Cardiac muscle cell (in vitro differentiated cells and primary cell): ENCODE measurements at places on chromosomes 2 and 18. TPM values are rescaled to one million over a fixed set of nuclear protein-coding genes. Genes with fewer than 3 reads are reported as not detected.
A peak's percentile ranks its signal among the peaks of the same experiment; 100 is the strongest.

The MYCN gene
- 38.5 and 73.2 TPM in 2 replicates for polyA plus RNA-seq

The AGXT gene
- 0.75 and 0.99 TPM in 2 replicates for polyA plus RNA-seq

GRCh38 chr2:62054916-62055450 is 140.9 kb upstream of the B3GNT2 start:
- no peaks in the 10 kb centered on the region for H3K27me3 ChIP-seq
- no peak for DNase-seq
- H3K4me1 ChIP-seq = peaks cover 24% of the 10 kb centered on the region
- no peak overlapping the region for H3K4me3 ChIP-seq

- H3K27me3 ChIP-seq = no peaks in the 10 kb centered on the region
- no peak for DNase-seq
- H3K4me3 ChIP-seq = no peak overlapping the region
Observed at GRCh38 chr18:8849696-8850095, 144.3 kb downstream of the MTCL1 start.

- H3K4me3 ChIP-seq = peak within 1 kb of the TSS; percentile 59
- peak within 1 kb of the TSS; percentile 95 for H3K27ac ChIP-seq
- H3K4me1 ChIP-seq = peaks cover 15% of the 10 kb centered on the region
- H3K27me3 ChIP-seq = no peaks in the 10 kb centered on the region
- peak; percentile 79 for DNase-seq
Observed at GRCh38 chr2:159285929-159286708, at the start of gene WDSUB1. WDSUB1 (minus strand) TSS chr2:159286703; CDS start chr2:159283069, 3,634 bp downstream.

The IL1B gene
- polyA plus RNA-seq = not detected in 2 replicates

DNA sequence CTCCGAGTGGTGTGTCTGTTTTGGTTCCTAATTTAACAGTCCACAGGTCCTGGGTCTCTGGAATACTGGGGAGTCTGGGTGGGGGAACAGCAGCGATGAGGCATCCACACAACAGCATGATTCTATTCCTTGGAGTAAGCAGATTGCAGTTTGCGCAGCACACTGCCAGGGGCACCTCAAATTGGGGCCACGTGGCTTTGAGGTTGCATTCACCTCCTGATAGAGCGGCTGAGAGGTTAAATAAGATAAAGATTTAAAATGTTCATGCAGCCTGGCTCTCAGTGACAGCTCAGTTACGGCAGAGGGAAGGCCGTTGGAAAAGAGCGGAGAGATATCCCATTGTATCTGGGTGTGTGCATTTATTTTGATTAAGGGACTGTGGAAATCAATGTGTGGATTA is 202.3 kb downstream of the ASB1 start:
- no peak for DNase-seq
- no peaks in the 10 kb centered on the region for H3K4me1 ChIP-seq
- H3K36me3 ChIP-seq = no peaks in the 10 kb centered on the region
- no peaks in the 10 kb centered on the region for H3K27me3 ChIP-seq

The TUBB6 gene
- polyA plus RNA-seq = 185 and 240 TPM in 2 replicates

The VWC2L gene
- polyA plus RNA-seq = 0.10 and 0.36 TPM in 2 replicates

The DQX1 gene
- 0.60 and 0.67 TPM in 2 replicates for polyA plus RNA-seq

- peaks cover 26% of the 10 kb centered on the region for H3K4me1 ChIP-seq
- H3K27me3 ChIP-seq = no peaks in the 10 kb centered on the region
- H3K27ac ChIP-seq = peak overlapping the region; percentile 95
- peak overlapping the region; percentile 98 for H3K4me3 ChIP-seq
- no peak for DNase-seq
- H3K36me3 ChIP-seq = no peaks in the 10 kb centered on the region
Observed at GRCh38 chr2:69644506-69644979, 1.0 kb upstream of the AAK1 start.

The PIAS2 gene
- polyA plus RNA-seq = 32.3 and 37.3 TPM in 2 replicates

GRCh38 chr2:16040271-16041010 is 100.1 kb downstream of the MYCN start:
- H3K4me3 ChIP-seq = no peak overlapping the region
- no peaks in the 10 kb centered on the region for H3K27me3 ChIP-seq
- no peaks in the 10 kb centered on the region for H3K36me3 ChIP-seq
- no peaks in the 10 kb centered on the region for H3K4me1 ChIP-seq

- H3K36me3 ChIP-seq = no peaks in the 10 kb centered on the region
- peaks cover 13% of the 10 kb centered on the region for H3K4me1 ChIP-seq
- DNase-seq = no peak
- H3K27me3 ChIP-seq = no peaks in the 10 kb centered on the region
- no peak overlapping the region for H3K4me3 ChIP-seq
Observed at GRCh38 chr2:21396252-21396651, 272.5 kb downstream of the TDRD15 start.

The PTPRN gene
- 0.22 and 1.4 TPM in 2 replicates for polyA plus RNA-seq

DNA sequence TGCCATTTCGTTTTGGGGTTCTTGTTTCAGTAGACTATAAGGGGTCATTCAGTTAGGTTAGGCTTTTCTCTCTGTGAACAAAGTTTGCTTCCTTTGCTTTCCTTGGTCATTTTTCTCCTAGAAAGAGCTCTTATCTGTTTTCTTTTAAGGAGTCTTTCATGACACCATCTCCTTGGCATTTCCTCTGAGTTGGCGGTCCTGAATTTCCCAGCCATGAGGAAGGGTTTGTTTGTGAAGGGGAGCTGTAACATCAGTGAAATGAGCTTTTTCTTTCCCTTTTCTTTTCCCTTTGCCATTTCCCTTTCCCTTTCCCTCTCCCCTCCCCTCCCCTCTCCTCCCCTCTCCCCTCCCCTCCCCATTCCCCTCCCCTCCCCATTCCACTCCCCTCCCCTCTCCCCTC is 61.7 kb downstream of the MAP4K4 start:
- no peak for DNase-seq
- H3K36me3 ChIP-seq = no peaks in the 10 kb centered on the region
- no peak overlapping the region for H3K27ac ChIP-seq
- peaks cover 39% of the 10 kb centered on the region for H3K4me1 ChIP-seq
- H3K4me3 ChIP-seq = no peak overlapping the region

GRCh38 chr2:2302359-2302758 is 28.7 kb downstream of the MYT1L start:
- no peak for DNase-seq
- no peaks in the 10 kb centered on the region for H3K4me1 ChIP-seq
- no peak overlapping the region for H3K27ac ChIP-seq
- H3K27me3 ChIP-seq = no peaks in the 10 kb centered on the region
- H3K4me3 ChIP-seq = no peak overlapping the region
- H3K36me3 ChIP-seq = no peaks in the 10 kb centered on the region

The CNDP1 gene
- polyA plus RNA-seq = 0.55 TPM in 1 of 2 replicates, not detected in the other

The DLGAP1 gene
- polyA plus RNA-seq = 0.89 and 2.5 TPM in 2 replicates

DNA sequence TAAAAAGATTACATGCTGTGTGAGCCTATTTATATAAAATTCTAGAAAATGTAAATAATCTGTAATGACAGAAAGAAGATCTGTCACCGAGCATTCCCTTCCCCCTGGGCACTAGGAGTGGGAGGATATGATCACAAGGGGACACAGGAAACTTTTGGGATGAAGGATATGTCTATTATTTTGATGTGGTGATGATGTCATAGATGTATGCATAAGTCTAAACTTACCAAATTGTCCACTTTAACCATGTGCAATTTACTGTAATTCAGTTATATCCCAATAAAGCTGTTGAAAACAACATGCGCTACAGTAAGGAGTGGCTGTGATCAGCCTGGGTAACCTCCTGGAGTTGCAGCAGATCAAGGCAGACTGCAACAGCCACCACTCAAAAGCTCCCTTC is 148.9 kb downstream of the ZBTB7C start:
- no peak for DNase-seq
- H3K36me3 ChIP-seq = no peaks in the 10 kb centered on the region
- peaks cover 6% of the 10 kb centered on the region for H3K4me1 ChIP-seq
- H3K27ac ChIP-seq = no peak overlapping the region
- no peak overlapping the region for H3K4me3 ChIP-seq

The KCNJ3 gene
- 0.54 and 2.0 TPM in 2 replicates for polyA plus RNA-seq

DNA sequence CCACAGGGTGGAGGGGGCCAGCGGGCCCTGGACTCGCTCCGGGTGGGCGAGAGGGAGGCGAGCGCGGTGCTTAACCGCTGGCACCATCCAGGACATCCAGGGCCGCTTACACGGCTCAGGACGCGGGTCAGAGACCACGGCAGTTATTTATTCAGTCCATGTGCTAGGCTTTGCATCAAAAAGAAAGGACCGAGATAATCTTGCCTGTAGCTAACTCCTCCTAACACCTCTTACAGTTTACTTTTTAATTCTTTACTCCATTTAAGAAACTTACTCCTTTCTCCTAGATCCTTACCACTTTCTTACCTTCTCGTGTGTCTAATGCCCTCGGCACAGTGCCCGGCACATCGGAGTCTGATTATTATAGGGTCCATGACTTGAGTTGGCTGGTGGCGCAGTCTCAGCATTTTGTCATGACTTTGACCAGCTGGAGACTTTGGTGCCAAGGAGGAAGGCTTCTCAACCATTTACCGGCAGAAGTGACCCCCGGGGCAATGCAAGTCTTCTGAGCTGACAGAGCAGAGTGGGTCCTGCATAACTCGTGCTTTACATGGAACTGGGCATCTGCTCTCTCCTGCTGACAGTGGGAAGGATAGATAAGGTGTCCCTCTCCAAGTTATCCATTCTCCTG is 503 bp downstream of the ANXA4 start:
- peak overlapping the region; percentile 49 for H3K4me3 ChIP-seq
- H3K4me1 ChIP-seq = peaks cover 30% of the 10 kb centered on the region
- no peaks in the 10 kb centered on the region for H3K27me3 ChIP-seq
- no peaks in the 10 kb centered on the region for H3K36me3 ChIP-seq

The C2orf76 gene
- polyA plus RNA-seq = 17.0 and 17.6 TPM in 2 replicates

GRCh38 chr18:57768537-57769326 is 34.4 kb downstream of the ATP8B1 start:
- H3K27ac ChIP-seq = no peak overlapping the region
- peaks cover 5% of the 10 kb centered on the region for H3K4me1 ChIP-seq
- no peak overlapping the region for H3K4me3 ChIP-seq
- H3K36me3 ChIP-seq = no peaks in the 10 kb centered on the region
- H3K27me3 ChIP-seq = no peaks in the 10 kb centered on the region

The RUFY4 gene
- not detected in 2 replicates for polyA plus RNA-seq

DNA sequence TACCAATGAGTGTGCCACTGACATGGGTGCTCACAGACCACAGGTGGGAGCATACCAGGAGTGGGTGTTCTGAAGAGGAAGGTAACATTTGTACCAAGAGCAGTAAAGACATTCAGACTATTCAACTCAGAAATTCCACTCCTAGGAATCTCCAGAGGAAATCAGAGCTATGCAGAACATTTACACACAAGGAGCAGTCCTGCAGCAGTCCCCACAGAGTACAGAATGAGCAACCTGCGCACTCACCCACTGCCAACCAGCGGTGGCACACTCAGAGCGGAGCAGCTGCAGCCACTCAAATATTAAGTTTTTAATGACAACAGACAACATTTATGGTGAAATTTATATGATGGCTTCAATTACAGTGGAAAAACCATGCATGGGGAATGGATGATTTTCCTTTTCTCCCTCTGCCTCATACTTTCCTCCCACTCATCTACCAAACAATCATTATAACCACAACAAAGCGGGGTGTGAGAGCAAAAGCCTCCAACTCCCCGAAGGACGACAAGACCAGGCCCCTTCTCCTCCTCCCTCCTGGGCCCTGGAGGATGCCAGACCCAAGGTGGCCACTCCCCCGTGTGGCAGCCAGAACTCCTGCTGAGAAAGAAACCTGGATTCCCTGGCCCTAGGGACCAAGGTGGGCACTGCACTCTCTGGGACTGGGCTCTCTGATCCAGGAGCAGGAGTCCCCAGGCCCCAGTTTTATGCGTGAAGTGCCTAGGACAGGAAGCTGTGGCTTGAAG is 5.4 kb downstream of the HS6ST1 start:
- no peaks in the 10 kb centered on the region for H3K36me3 ChIP-seq
- peaks cover 9% of the 10 kb centered on the region for H3K4me1 ChIP-seq
- H3K27ac ChIP-seq = no peak overlapping the region
- DNase-seq = peak; percentile 59
- peaks cover 11% of the 10 kb centered on the region for H3K27me3 ChIP-seq

The TMEM198 gene
- polyA plus RNA-seq = 8.2 and 12.2 TPM in 2 replicates

DNA sequence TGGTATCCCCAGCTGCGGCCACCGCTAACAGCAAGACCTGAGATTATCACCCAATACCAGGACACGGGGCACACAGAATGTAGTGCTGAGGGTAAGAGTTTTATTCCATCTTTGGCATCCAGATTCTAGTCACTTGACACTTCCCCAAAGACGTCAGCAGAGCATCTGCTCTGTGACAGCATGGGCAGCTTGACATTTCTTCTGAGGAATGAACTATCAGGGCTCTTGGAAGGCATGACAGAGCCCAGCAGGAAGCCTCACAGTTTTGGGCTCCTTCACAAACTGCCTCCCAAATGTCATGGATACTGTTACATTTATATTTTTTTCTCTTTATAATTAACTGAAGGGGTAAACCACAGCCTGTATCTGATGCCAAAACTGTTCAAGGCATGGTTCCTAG is 1010.7 kb downstream of the TDRD15 start:
- H3K27me3 ChIP-seq = no peaks in the 10 kb centered on the region
- no peak overlapping the region for H3K4me3 ChIP-seq

The RBFA gene
- 25.2 and 28.4 TPM in 2 replicates for polyA plus RNA-seq

DNA sequence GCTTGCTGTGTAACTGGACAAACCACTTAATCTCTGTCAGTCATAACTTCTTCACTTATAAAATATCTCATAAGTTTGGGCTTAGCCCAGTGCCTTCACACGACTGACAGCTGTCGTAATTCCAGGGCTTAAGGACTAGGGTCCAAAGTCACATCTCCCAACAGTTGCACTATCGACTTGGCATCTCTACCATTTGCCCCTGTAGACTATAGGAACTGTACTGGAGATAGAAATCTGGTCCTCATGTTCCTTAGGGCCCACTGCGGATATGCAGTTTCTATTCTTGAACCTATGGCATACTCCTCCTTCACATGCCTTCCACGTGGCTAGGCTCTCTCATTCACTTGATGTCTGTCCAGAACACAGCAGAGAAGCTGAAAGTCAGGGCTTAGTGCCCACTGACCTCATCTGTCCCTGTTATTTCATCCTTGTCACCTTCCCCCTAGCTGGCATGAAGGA is 2.7 kb downstream of the ABHD1 start:
- H3K4me3 ChIP-seq = no peak overlapping the region
- peaks cover 22% of the 10 kb centered on the region for H3K27me3 ChIP-seq
- no peak overlapping the region for H3K27ac ChIP-seq

DNA sequence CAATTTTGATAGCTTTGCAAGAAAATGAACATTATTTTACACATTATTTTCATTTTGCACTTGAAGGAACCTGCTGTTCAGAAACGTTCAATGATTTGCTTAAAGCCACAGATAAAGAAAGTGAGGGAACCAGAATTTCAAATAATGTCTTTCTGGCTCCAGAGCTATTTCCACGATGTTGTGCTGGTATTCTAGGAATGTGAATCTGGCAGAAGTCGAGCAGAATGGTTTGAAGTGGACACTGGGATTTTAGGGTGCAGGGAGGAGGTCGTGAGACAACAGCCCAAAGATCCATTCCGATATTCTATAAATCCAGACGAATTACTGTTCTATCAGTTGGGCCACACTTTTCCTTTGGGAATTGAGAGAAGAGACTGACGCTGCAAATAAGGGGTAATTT is 2.2 kb downstream of the CCDC102B start:
- no peak overlapping the region for H3K4me3 ChIP-seq
- no peaks in the 10 kb centered on the region for H3K4me1 ChIP-seq
- no peak overlapping the region for H3K27ac ChIP-seq
- DNase-seq = peak; percentile 51

The SRD5A2 gene
- not detected in 2 replicates for polyA plus RNA-seq

DNA sequence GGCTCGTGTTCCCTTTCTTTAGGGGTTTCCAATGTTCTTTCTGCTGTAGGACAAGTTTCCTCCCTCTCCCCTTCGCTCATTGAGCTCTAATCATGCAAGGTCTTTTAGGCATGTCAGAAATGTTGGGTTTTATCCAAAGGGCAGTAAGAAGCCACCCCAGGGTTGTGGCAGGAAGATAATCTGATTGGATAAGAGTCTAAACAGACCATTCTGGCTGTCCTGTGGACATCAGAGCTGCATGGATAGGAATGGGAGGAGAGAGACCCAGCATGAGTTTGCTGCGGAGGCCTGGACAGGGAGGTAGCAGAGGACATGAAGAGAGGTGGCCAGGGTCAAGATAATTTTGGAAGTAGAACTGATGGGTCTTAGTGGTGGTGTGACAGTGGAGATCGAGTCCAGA is 88.2 kb downstream of the ACKR3 start:
- H3K27me3 ChIP-seq = no peaks in the 10 kb centered on the region
- no peak overlapping the region for H3K4me3 ChIP-seq
